ENCODE measurements at places on chromosomes 6 and 20.

GRCh38 chr20:23293689-23294088 is 56.9 kb upstream of the NXT1 start:
- peak; percentile 19 for DNase-seq

DNA sequence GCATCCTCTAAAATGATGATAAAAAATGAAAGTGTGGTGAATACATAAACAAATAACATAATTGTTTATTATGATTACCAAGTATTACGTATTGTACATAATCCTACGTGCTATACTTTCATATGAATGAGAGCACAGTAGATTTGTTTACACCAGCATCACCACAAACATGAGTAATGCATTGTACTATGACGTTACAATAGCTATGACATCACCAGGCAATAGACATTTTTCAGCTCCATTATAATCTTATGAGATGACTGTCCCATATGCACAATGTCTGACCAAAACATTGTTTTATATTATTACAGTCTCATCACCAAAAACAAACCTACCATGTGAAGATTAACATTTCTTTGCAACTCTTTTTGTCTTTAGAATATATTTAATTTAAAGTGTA is 225.7 kb upstream of the TENT5A start:
- DNase-seq: no peak

GRCh38 chr6:90264561-90264960 is 32.1 kb downstream of the BACH2 start:
- no peak for DNase-seq

GRCh38 chr20:16098890-16099639 is 474.2 kb downstream of the KIF16B start:
- DNase-seq: no peak

GRCh38 chr6:31328355-31328960 is 28.5 kb downstream of the HLA-B start:
- no peak for DNase-seq

- DNase-seq: no peak
Measured at GRCh38 chr6:156857573-156857972, 80.4 kb downstream of the ARID1B start.

- peak; percentile 15 for DNase-seq
Measured at GRCh38 chr6:13488015-13488895, 855 bp upstream of the GFOD1 start.

All from endothelial cell of umbilical vein (primary cell).